ENCODE measurements at places on chromosomes 2 and 18. TPM values are rescaled to one million over a fixed set of nuclear protein-coding genes. Genes with fewer than 3 reads are reported as not detected.

- no peak for DNase-seq
These were observed 541.7 kb downstream of the MBD2 start for GRCh38 chr18:53682796-53683195.

DNA sequence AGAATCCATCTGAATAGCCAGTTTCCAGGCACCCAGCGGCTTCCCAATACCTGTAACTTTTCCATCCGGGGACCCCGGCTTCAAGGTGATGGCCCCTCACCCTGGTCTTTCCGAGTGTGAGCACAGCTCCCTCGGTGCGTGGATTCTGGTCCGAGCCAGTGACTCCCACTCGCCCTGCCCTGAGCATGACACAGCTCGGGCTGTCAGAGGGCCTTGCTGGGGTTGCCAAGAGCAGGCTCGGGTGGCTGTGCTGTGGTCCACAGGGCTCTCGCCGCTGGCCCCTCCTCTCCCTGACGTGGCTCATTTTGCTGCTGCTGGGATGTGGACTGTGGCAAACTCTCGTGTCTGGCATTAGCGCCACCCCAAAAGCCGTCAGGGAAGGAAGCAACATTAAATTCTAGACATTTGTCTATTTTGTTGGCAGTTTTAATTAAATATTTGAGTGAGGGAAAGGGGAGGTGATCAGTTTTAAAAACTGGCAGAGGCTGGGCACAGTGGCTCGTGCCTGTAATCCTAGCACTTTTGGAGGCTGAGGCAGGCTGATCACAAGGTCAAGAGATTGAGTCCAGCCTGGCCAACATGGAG, 5.6 kb upstream of the ESPNL start:
- no peak for DNase-seq

DNA sequence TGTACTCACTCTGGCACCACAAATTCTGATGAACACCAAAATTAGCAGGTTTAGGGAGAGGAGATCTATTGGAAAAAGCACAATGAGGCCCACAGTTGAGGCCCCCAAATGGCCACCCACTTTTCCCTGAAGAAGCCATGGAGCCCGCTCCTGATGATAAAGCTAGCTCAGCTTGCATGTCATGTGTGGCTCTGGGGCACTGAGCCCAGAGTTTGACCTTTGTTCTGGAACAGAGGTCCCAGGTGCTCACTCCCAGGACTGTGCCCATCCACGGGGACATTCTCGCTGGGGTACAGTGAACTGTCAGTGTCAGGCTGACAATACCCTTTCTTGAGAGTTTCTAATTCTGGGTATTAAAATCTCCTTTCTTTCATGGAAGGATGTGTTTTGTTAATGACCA, 36.2 kb downstream of the XDH start:
- DNase-seq, result no peak

DNA sequence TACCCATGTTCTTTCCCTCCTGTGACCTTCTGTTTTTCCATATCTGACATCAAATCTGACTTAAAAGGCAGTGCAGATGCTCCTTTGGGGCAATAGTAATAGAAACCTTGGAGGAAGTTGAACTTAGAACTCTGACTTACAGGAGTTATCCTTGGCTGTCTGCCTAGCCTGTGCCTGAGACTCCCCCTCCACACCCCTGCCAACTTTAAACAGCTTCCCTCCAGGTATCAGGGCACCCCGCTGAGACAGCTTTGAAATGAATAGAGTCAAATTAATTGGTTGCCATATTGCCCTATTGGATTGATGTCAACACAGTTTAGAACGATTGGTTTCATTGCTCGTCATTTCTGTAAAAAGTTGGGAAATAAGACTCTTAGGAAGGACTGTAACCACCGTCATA, 322.0 kb downstream of the PRKCE start:
- no peak for DNase-seq

SMARCAL1 gene
- total RNA-seq, result 29.0 TPM

- peak; percentile 57 for DNase-seq
These were observed 3.1 kb upstream of the SP5 start for GRCh38 chr2:170711774-170712652.

GRCh38 chr2:233546774-233547173, 19.8 kb downstream of the USP40 start:
- DNase-seq, result no peak

GPAT2 gene
- total RNA-seq, result 20.4 TPM

CNDP1 gene
- not detected for total RNA-seq

DNA sequence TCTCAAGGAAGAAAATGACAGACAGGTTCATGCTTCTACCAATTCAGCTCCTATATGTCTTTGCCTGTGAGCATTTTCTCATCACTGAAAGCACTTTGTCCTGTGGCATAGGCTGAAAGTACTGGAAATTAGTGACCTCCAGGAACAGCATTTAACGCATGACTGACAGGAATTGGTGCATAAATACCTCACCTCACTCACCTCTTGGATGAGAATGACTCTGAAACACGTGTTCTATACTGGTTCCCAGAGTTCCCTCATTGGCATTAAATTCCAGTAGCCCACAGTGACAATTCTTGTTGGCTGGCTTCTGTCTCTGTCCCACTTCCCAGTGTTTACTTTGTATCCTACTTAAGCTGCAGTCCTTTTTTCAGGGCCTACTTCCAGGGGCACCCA, 83.4 kb upstream of the MAPRE2 start:
- no peak for DNase-seq

TUBA3E gene
- total RNA-seq, result not detected

GRCh38 chr2:19868701-19869580, 32.8 kb downstream of the TTC32 start:
- DNase-seq, result peak; percentile 87

EVX2 gene
- not detected for total RNA-seq

MXD1 gene
- total RNA-seq, result 12.6 TPM

DNA sequence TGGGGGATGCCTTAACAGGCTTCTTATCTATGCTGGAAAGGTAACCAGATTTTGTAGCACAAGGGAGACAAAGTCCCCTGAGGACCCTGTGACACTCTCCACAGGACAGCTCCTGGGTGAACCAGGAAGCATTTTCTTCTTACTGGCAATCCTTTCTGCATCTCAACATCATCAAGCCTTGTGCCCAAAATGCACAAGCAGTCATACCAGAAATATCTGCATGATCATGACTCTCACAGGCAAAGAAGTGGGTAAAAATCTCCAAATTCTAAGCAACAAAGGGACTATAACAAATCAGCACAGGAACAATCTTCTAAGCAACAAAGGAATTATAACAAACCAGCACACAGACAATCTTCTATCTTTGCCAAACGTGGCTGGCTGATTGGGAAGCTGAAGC, 99.1 kb upstream of the CD226 start:
- DNase-seq, result no peak

RGPD6 gene
- total RNA-seq, result 16.7 TPM

GRCh38 chr18:63244607-63245006, 75.0 kb downstream of the BCL2 start:
- no peak for DNase-seq

PTCD3 gene
- 169 TPM for total RNA-seq

NFATC1 gene
- 105 TPM for total RNA-seq

UGT1A4 gene
- not detected for total RNA-seq

All from activated CD4-positive, alpha-beta T cell treated with anti-CD3 and anti-CD28 coated beads, Interleukin-2, amount 10 ng/mL, durations not matched to agents 24 days and 14 days (primary cell).